ENCODE measurements at places on chromosomes 16 and 17.

- DNase-seq: no peak
Measured at GRCh38 chr16:66045626-66046025, 320.9 kb upstream of the CDH5 start.

- no peak for DNase-seq
Measured at GRCh38 chr16:66164581-66165247, 201.8 kb upstream of the CDH5 start.

- DNase-seq: no peak
Measured at GRCh38 chr17:30344283-30345088, 10.6 kb upstream of the TMIGD1 start.

DNA sequence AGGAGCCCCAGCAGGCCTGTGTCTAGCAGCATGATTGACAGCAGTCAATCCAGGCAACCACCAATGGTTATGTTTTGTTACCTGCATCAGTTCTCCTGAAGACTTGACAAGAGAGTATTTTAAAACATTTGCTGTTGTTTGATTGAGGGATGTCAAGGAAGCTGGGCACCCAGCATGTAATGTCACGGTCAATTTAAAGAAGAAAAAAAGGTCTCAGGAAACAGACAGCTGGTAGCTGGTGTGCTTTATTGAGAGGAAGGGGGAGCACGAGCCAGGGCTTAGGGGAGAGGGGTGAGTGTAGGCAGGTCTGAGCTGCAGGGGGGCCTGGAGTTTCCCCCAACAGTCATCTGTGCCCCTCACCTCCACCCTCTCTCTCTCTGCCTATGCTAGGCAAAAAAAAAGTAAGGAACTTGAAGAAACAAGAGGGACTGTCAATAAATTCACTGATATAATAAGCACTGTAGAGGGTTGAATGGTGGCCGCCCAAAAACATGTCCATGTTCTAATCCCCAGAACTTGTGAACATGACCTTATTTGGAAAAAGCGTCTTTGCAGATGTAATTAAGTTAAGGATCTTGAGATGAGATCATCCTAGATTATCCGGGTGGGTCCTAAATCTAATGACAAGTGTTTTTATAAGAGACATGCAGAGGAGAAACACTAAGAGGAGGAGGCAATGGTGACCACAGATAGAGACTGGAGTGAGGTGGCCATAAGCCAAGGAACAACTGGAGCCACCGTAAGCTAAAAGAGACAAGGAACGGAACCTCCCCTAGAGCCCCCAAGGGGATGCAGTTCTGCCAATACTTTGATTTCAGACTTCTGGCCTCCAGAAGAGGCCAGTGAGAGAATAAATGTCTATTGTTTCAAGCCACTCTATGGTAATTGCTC lies 14.5 kb downstream of the TSPOAP1 start:
- no peak for DNase-seq

DNA sequence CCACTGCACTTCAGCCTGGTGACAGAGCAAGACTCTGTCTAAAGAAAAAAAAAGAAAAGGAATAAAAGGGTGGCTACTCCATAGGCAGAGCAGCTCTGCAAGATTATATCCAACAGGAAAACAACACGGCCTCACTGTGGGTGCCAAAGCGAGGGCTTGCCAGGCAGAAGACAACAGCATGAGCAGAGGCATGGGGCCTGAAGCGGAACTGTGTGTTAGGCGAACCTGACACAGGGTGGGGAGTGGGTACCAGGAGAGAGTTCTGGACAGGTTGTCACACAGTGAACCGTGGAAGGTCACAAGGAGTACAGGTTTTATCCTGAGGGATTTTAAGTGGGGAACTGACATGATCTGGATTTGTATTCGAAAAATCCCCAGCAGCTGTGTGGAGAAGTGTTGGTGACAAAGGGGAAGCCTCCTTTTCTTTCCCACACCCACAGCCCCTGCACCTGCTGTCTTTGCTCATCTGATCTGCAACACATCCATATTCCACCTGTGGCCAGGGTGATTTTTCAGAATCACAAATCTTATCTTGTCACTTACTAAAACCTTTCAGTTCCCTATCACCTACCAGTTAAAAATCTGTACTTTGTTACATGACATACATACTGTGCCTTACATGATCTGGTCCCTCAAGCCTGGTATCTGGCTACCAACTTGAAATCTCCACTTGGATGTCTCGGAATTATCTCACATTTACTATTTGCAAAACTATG lies 23.2 kb upstream of the ARHGAP17 start:
- DNase-seq: no peak

GRCh38 chr16:75927810-75928209 lies 201.5 kb upstream of the CPHXL start:
- DNase-seq: no peak

DNA sequence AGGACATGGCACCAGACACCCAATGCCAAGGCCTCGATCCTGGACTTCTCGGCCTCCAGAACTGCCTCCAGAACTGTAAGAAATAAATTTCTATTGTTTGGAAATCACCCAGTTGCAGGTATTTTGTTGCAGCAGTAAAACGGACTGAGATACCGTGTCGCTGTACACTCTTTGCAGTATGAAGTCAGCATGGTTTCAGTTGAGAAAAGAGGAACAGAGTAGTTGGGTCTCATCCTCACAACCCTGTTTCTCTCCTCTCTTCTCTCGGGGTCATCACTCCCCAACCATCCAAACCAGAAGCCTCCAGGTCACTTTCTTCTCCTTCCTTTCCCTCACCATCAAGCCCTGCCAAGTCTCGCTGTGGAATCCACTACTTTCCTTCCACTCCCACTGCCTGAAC lies 77.8 kb downstream of the ADCY9 start:
- DNase-seq: no peak

DNA sequence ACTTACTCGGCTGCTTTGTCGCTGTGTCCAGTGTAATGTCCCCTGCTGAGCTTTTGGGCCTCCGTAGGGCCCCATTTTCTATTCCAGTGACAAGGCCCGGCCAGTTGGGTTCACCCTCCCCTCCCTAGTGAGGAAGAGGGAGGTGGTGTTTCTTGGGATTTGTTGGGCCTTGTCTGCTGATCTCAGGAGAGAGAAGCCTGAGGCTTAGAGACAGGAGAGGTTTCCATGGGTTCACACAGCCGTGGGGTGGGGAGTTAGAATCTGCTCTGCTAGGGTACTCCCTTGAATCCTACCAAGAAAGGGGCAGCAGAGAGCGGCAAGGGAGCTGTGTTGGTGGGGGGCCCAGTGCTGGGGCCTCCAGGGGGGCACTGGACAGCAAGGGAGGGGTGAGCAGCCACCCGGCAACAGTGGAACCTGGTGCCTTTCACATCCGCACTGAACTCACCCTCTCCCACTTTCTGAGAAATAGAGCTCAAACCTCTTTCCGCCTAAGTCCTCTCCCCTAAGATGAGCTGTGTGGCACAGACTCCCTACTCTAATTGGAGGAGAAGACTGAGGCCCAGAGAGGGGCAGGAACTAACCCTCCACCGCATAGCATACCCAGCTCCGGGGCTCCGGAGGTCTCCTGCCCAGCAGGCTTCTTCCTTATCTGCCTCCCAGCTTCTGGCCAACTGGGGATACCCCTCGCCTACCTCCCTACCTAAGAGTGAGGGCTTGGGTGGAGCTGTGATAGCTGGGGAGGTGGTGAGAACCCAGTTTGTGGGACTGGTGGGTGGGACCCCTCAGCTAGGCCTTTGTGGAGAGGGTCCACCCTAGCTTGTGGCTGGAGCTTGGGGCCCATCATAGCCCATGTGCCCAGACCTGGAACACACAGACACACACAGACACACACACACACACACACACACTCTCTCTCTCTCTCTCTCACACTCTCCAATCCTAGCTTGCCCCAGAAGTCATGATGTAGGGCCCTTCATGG lies 6.8 kb downstream of the TBKBP1 start:
- no peak for DNase-seq

GRCh38 chr17:59406808-59407381 lies 75.4 kb downstream of the YPEL2 start:
- no peak for DNase-seq

GRCh38 chr16:1010251-1010650 lies 28.7 kb downstream of the SOX8 start:
- no peak for DNase-seq

- no peak for DNase-seq
Measured at GRCh38 chr16:46690281-46691178, 1.1 kb downstream of the ORC6 start.

- no peak for DNase-seq
Measured at GRCh38 chr16:65101009-65101408, 20.9 kb downstream of the CDH11 start.

DNA sequence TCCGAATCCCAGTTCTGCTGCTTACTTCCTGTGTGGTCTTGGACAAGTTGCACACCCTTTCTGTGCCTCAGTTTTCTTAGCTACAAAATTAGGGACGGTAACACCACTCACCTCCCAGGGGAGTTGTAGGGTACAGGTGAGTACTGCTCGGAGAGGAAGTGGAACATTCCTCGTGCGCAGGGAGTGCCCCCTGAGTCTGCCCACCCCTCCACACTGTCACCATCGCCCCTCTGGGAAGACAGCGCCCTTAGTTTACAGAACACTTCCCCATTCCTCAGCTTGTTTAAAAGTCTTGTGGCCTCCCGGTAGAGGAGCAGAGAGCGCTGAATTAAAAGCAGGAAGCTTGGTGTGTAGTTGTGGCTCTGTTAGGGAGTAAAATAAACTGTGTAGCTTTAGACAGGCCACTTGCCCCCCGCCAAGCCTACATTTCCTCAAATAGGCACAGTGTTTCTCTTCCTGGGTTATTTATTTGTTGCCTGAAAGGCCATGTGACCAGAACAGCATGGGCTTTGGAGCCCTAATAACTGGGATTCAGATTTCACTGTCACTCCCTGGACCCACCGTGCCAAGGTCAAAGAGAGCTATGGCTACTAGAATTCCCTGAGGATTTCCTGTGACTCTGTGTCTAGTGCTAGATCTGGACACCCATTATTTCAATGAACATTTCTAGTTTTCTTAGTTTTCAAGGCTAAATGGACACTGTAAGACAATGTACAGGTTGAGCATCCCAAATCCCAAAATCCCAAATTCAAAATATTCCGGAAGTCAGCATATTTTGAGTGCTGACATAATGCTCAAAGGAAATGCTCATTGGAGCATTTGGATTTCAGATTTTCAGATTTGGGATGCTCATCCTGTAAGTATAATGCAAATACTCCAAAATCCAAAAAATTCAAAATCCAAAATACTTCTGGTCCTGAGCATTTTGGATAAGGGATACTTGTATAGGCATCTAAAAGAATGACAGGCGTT lies 372.5 kb downstream of the SNX29 start:
- DNase-seq: no peak

- DNase-seq: no peak
Measured at GRCh38 chr17:16328997-16329396, 24.3 kb downstream of the CENPV start.

DNA sequence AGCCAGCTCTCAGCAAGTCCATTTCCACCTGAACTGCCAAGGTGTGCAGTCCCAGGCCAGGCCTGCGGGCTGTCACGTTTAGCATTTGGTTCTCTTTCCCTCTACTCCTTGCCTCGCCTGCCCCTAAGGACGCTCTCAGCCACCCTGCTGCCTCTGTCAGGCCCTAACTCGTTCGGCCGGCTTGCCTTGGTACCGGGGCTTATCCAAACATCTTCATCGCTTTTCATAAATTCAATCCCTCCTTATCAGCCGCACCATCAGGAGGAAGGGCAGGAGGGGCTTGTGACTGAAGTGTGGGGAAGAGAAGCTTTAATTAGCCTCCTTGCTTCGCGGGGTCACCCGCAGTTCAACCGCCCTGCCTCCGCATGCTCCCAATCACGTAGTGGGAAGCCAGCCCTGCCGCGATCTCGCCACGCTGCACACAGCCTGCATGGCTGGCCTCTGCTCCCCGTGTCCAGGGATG lies 231.1 kb downstream of the SOX9 start:
- DNase-seq: no peak

GRCh38 chr17:66733759-66734158 lies 101.2 kb upstream of the CACNG5 start:
- DNase-seq: no peak

GRCh38 chr16:497258-497657 lies 30.3 kb upstream of the CAPN15 start:
- DNase-seq: no peak

- DNase-seq: no peak
Measured at GRCh38 chr17:65177901-65178300, 40.7 kb downstream of the RGS9 start.

DNA sequence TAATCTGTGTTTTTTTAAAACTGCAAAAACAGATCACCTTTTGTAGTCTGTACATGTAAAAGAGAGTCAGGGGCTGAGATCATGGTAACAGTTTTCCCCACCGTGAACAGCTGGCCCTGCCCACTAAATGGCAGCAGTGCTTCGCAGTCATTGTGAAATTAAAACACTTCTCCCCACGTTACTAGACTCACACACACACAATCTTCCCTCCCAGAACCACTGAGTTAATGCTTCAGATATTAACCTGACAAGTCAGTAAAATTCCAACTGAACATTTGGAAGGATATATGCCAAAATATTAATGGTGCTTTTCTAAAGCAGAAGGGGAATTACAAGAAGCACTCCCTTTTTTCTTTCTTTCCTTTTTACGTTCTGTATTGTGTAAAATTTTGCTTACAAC lies 1.2 kb upstream of the CD300LG start:
- DNase-seq: no peak

GRCh38 chr16:59566446-59566845 lies 832.3 kb upstream of the GOT2 start:
- no peak for DNase-seq

DNA sequence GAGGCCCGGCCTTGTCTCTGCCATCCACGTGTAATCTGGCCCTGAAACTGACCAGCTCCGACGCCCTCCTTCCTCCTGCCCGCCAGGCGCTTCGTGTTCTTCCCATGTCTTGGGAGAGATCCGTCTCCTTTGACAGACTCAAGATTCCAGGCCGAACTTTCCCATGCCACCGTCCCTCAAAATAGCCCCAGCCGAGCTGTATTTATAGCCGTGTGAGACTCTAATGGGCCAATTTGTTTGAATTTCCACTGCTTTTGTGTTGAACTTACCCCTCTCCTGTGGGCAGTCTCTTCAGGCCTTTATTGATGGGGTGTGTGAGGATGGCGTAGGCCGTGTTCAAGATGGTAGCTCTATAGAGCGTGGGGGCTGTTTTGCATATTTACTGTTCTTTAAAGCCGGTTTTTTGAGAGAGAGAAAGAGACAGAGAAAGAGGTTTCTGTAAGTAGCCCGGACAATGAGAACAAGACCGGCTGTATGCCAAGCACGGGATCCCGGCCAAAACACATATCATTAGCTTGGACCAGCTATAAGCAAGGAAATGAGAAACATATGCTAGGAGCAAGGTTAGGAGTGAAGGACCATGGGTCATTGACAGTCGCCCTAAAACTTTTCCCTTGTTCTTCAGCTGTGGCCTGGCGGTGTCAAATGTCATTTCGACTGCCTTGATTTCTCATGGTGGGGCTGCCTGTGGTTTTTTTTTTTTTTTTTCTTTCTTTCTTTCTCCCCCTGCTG lies 124.5 kb upstream of the ZFHX3 start:
- no peak for DNase-seq

DNA sequence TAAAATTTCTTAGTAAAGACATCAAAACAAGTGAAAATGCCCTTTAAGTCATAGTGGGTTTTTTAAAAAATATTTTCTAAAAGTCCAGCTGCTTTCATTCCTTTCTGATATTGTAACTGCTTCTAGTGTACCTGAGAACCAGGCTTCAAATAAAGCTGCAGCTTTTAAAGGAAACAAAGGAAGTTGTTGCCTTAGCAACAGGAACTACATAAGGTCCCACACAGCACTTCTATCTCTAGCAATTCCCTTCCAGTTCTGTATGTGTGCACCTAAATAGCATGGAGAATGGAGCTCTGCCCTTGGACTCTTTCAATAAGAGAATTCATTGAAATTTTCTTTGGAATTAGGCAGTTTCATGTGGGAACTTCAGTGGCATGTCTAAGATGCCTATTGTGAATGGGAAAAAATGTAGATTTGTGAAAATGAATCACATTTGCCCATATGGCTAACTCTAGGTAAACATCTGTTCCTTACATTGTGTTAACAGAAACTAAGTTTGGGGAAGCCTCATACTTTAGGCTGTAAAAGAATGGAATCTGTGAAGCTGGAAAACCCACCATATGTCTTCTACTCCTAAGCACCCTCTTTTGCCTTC lies 206.4 kb downstream of the KIF2B start:
- DNase-seq: no peak
